A549 treated with CpdA at 1 μM for 4 hours (cell line): ENCODE measurements at places on chromosomes 5 and 9. TPM values are rescaled to one million over a fixed set of nuclear protein-coding genes. Genes with fewer than 3 reads are reported as not detected.

Gene PCDHGA2
- total RNA-seq: 0.44 to 0.73 TPM (median 0.59 TPM) in 5 replicates

Gene SLCO4C1
- total RNA-seq: not detected in 5 replicates

Gene ALDOB
- not detected in 5 replicates for total RNA-seq

Gene SLCO6A1
- total RNA-seq: not detected in 5 replicates

Gene NR5A1
- 0.08 TPM in 1 of 5 replicates, not detected in the others for total RNA-seq

Gene ACER2
- total RNA-seq: 1.9 to 2.7 TPM (median 2.6 TPM) in 5 replicates

Gene C9
- total RNA-seq: 0.02 TPM in 1 of 5 replicates, not detected in the others

Gene PIP5KL1
- 1.5 to 2.6 TPM (median 1.8 TPM) in 5 replicates for total RNA-seq

Gene CENPP
- total RNA-seq: 6.2 to 7.2 TPM (median 7.0 TPM) in 5 replicates

Gene TMEM252
- not detected in 5 replicates for total RNA-seq

Gene MYORG
- 3.1 to 4.2 TPM (median 3.9 TPM) in 5 replicates for total RNA-seq

Gene LRRC19
- not detected in 5 replicates for total RNA-seq

Gene SEMA4D
- 4.3 to 6.3 TPM (median 5.2 TPM) in 5 replicates for total RNA-seq

Gene POLR3G
- 14.6 to 21.6 TPM (median 16.7 TPM) in 5 replicates for total RNA-seq
